ENCODE measurements at places on chromosomes 12 and 14.
A peak's percentile ranks its signal among the peaks of the same experiment; 100 is the strongest.

DNA sequence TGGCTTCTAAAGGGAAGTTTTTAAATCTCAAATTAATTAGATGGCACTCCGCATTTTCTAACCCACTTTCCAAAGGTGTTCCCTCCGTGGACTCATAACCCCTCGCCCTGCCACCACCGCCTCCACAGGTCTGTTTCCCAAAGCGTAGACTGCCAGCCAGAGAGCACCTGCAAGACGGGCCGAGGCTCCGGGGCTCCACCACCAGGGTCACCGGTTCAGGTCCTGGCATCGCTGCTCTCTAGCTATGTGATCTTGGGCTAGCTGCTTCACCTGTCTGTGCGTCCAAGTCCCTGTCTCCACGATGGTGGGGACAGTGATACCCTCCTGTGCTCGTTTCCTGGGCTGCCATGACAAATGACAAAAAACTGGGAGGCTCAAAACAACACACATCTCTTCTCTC, 11.5 kb downstream of the RIMBP2 start:
- no peak for DNase-seq

- peak; percentile 90 for DNase-seq
Measured at GRCh38 chr14:24965934-24966578, 83.9 kb downstream of the STXBP6 start.

GRCh38 chr12:26128168-26128567, 3.3 kb upstream of the BHLHE41 start:
- DNase-seq = no peak

DNA sequence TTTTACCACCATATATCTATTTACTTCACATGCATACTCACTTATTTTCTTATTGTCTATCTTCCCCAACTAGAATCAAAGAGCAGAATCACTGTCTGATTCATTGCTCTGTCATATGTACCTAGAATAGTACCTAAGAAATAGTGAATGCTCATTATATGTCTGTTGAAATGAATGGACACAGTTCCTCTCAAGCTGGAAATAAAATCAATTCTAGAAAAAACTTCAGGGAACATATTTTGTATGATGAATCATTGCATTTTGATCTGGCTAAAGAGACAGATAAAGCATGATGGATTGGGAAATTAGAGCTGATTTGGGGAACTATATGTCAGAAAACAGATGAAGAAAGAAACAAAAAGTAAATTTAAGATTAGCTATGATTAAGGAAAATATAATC, 623.3 kb downstream of the C12orf50 start:
- no peak for DNase-seq

GRCh38 chr12:115060477-115061168, 376.6 kb upstream of the TBX3 start:
- DNase-seq = no peak

- no peak for DNase-seq
Measured at GRCh38 chr12:96995861-96996260, 88.8 kb downstream of the NEDD1 start.

- no peak for DNase-seq
Measured at GRCh38 chr14:53703457-53703856, 253.2 kb downstream of the BMP4 start.

DNA sequence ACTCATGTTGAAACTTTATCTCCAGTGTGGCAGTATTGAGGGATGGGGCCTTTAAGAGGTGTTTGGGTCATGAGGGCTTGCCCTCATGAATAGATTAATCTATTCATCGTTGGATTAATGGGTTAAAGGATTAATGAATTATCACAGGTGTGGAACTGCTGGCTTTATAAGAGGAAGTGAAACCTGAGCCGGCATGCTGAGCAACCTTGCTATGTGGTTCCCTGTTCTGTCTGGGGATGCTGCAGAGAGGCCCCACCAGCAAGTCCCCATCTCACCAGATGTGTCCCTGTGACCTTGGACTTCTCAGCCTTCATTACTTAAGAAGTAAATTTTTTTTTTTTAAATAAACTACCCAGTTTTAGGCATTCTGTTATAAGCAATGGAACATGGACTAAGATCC, 109.6 kb downstream of the DYRK2 start:
- DNase-seq = no peak

- no peak for DNase-seq
Measured at GRCh38 chr14:95183082-95183481, 25.8 kb upstream of the DICER1 start.

- DNase-seq = no peak
Measured at GRCh38 chr12:62647586-62647985, 181.0 kb downstream of the MON2 start.

DNA sequence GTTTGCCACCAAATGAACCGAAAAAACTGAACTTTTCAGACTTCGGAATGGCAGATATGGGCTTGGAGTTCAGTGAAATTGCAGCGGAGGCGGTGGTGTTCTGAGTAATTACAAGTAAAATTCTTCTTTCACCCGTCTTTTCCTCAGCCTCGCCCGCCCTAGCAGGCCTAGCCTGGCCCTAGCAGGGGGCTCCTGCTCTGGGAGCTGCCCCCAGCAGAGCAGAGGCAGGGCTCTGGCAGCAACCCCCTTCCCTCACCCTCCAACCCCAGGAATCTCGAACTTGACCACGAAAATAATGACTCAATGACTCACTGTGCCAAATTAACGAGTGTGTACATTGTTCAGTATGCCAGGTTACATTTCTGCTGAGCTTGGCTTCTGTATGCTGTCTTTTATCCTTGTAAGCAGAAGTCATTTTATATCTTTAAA, 1.1 kb downstream of the PAPLN start:
- peak; percentile 62 for DNase-seq

- DNase-seq = no peak
Measured at GRCh38 chr12:25864306-25865276, 93.9 kb upstream of the RASSF8 start.

- DNase-seq = peak; percentile 41
Measured at GRCh38 chr12:46386877-46387629, 14.5 kb upstream of the SLC38A2 start.

DNA sequence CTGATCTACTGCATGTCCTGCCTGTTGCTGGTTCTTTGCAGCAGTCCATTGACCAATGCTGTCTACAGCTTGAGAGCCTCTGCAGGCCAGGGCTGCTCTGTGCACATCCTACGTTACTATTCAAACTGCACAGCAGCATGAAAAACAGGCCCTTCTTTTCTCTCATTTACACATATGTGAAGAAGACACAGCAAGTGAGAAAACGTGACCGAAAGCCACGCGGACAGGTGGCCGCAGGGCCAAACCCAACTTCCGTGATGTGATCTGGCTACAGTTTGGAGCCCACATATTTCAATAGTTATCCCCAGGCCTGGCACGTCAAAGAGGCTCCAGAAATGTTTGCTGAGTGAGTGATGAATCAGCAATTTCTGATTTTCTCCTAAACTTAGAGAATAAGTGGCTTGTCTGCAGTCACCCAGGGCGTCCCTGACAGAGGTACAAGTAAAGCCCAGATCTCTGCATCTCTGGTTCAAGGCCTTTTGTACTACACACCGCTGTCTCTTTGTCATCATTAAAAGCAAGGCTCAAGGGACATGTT, 17.9 kb upstream of the TCL1B start:
- no peak for DNase-seq

DNA sequence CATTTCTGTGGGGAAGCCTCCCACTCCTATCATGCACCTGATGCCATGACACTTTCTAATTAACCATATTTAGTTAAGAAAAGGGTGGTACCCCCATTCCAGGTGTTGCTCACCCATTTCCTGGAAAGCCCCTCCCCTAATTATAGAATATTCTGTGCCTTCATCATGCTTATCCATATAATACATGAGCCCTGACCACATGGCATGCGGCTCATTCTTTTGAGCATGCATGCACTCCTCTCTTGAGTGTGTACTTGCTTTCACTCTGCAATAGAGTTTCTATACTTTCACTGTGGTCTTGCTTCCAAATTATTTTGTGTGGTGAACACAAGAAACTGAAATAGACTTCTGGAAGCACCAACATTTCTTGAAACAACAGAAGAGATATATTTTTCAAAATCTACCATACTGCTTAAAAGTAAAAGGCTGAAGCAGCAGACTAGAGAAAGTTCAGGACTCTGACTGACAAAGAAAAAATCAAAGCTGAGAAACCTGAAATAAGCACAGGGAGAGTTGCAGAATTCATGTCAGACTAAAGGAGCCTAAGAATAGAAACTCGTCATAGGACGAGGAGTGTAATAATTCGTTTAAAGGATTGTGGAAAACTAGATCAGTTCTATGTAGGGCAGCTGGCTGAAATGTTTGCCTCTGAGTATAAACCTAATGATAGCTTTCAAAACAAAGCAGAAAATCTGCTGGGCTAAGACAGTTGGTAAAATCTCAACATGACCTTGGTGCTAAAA, 144.8 kb downstream of the KITLG start:
- no peak for DNase-seq

DNA sequence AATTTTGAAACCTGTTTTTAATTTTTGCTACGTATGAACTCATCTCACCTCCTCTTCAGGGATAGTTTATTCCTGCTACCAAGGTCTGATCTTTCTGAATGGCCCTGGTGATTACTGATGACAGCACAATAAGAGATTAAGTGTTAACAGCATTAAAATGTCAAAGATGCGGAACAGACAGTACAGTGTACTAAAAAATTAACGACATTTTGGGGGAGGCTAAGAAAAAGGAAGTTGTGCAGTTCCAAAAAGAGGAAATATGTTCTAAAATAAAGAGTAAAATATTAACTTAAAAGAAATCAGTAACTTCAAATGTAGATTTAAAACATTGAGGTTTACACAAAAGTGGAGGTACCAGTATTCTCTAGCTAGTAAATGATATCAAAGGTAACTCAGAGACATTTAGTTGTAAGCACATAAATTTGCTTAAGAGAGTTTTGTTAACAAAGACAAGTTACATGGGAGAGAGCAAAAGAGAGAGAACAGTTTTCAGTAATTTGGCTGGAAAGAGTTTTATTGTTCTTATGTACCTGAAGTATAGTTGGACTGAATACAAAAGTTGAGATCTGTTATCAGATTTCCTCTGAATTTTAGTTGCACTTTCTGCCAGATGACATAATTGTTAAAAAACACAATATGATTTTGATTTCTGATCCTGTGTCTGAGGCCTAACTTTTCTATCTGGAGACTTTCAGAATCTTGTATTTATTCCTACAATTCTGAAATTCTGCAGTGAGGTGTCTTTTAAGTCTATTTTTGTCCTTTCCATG, 4.2 kb upstream of the CLECL1 start:
- DNase-seq = no peak

DNA sequence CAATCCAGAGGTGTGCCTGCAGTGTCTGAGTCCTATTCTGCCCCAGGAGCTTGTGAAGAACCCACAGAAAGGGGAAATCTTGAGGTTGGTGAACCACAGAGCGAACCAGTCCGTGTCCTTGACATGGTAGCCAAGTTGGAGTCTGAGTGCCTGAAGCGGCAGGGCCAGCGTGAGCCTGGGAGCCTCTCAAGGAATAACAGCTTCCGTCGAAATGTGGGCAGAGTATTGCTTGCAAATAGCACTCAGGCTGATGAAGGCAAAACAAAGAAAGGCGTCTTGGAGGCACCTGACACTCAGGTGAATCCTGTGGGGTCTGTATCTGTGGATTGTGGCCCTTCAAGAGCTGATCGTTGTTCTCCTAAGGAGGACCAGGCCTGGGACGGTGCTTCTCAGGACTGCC, 60.5 kb downstream of the ATG14 start:
- no peak for DNase-seq

- peak; percentile 69 for DNase-seq
Measured at GRCh38 chr14:68512088-68512487, 280.8 kb downstream of the ZFP36L1 start.

DNA sequence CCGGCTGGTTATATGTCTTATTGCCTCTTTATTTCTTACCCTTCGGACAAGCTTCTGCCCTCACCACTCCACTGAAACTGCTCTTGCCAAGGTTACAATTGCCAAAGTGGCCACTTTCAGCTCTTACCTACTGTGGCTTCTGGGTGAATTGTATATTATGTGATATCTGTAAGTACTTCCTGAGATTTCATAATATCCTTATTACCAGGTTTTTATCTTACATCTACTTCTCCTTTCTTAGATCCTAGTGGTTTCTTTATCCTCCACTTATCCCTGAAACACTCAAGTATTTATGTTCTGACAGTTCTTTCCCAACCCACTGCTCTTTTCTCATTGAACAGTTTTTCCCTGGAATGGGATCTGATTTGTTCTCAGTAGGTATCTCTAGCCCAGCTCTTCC, 10.5 kb downstream of the CELA1 start:
- DNase-seq = no peak

DNA sequence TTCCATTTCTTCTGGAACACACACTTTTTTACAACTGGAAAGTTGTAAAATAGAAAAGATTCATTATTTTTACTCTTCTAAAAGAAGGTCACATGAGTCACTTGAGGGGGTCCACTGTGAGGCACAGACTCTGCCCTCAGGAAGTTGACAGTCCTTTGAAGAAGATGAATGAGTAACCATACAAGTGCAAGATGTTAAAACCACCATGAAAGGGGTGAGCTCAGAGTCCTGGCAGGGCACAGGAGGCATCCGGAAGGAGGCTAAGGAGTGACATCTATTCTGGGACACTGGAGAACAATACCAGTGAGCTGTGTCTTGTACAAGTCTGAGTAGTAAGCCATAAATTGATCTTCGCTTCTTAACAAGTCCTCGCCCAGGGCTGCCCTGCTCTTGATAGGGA, 126.0 kb upstream of the FRMD6 start:
- DNase-seq = no peak

DNA sequence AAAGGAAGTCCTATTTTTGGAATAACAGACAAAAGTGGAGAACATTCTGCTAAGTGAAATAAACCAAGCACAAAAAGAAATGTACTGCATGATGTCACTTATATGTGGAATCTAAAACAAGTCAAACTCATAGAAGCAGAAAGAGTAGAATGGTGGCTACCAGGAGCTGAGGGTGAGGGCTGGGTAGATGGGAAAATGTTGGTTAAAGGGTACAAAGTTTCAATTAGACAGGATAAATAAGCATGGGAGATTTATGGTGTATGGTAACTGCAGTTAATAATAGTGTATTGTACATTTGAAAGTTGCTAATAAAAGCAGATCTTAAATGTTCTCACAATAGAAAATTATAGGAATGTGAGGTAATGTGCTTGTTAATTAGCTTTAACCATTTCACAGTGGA, 12.8 kb downstream of the LUM start:
- DNase-seq = no peak

- DNase-seq = no peak
Measured at GRCh38 chr12:26124446-26125399, at the start of gene BHLHE41. BHLHE41 (minus strand) TSS chr12:26125037; CDS start chr12:26124779, 258 bp downstream.

GRCh38 chr12:15693228-15693911, 95.8 kb downstream of the EPS8 start:
- no peak for DNase-seq

DNA sequence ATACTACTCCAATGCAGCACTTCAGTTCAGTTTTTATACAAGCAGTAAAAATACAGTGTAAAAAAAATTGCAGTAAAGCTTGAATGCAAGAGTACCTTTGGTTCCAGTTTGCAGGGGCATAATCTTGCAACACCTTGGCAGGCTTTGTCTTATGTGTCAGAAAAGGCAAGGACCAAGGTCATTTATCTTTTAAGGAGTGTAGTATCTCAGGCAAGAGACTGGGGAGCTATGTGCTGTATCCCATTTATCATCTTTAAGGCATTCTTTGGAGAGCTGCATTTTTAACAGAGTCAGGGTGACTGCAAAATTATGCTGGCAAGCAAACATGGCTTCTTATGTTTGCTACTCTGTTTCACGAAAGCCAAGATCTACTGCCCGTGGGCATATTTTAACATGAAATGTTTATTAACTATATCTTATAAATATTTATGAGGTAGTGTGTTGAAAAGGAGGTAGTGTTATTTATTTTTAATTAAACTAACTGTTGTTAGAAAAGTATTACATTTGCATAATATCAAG, 14.8 kb upstream of the DLGAP5 start:
- no peak for DNase-seq

All from fibroblast of skin of left quadriceps (primary cell).